ENCODE measurements at places on chromosomes 2 and 18.
A peak's percentile ranks its signal among the peaks of the same experiment; 100 is the strongest.

DNA sequence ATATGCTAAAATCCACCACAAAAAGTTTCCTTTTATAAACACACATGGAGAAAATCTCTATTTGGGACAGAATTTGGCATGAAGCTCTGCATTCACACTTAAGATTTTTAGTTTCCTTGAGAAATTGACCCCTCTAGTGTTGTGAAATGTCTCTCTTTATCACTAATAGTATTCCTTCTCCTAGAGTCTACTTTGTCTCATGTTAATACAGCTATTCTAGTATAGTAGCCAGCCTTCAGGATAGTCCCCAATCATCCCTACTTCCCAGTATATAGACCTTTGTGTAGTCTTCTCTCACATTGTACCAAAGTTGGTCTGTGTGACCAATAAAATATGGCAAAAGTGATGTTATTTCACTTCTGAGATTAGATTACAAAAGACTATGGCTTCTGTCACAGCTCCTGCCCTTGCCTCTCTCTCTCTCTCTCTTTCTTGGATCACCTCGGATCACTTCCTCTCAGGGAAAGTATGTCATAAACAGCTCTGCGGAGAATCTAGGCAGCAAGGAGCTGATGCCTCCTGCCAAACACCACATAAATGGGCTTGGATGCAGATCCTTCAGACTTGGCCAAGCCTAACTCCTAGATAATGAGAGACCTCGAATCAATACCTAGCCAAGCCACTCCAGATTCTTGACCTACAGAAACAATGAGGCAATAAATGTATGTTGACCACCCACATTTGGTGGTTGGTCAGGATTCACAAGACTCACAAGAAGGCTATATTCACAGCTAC, 59.7 kb upstream of the NABP1 start:
- no peak for DNase-seq

DNA sequence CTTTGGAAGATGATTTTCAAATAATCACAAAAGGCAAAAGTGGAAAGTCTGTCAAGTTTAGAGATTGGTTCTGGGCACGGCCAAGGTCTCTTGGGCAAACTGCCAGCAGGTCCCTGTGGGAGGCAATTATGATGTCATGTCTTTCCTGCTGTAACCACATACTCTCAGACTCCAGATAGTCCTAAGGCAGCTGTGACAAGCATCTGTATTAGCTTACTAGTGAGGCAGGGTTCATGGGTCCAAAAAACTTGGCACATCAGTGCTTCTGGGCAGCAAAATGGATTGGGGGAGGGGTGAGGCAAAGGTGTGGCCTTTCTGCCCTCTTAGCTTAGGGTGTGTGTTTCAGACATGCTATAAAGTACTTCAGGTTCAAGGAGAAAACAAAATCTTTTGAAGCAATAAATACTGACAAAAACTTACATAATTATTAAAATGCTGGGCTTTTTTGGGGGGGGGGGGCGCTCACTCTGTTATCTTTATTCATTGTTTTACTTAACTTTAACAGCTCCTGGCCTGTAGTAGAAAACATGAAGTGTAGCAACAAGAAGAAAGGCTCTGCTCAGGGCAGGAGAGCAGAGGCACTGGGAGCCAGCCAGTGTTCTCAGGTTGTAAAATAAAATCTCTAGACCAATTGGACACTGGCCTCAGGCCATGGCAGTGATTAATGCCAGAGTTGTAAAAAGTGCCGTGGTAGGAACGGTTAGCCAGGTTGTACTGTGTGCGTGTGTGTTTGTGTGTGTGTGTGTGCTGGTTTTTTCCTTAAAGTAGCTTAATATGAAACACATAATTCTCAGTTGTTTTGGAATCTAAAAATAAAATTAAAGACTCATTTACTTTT, 14.3 kb upstream of the TANC1 start:
- DNase-seq: peak; percentile 40

- DNase-seq: peak; percentile 87
These were observed 7.4 kb downstream of the IL1R2 start for GRCh38 chr2:101998896-101999789.

DNA sequence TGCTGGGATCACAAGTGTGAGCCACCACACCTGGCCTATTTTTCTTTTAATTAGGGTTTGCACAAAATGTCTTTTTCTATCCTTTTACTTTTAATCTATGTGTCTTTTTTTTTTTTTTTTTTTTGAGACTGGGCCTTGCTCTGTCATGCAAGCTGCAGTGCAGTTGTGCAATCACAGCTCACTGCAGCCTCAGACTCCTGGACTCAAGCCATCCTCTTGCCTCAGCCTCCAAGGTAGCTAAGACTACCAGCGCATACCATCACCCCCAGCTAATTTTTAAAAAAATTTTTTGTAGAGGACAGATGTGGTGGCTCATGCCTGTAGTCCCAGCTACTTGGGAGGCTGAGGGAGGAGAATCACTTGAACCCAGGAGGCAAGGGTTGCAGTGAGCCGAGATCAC, 27.1 kb downstream of the ADCY3 start:
- DNase-seq: no peak

GRCh38 chr2:197934934-197935289, 130.5 kb downstream of the PLCL1 start:
- peak; percentile 33 for DNase-seq

- DNase-seq: no peak
These were observed 102.9 kb downstream of the SLC39A10 start for GRCh38 chr2:195759877-195760276.

DNA sequence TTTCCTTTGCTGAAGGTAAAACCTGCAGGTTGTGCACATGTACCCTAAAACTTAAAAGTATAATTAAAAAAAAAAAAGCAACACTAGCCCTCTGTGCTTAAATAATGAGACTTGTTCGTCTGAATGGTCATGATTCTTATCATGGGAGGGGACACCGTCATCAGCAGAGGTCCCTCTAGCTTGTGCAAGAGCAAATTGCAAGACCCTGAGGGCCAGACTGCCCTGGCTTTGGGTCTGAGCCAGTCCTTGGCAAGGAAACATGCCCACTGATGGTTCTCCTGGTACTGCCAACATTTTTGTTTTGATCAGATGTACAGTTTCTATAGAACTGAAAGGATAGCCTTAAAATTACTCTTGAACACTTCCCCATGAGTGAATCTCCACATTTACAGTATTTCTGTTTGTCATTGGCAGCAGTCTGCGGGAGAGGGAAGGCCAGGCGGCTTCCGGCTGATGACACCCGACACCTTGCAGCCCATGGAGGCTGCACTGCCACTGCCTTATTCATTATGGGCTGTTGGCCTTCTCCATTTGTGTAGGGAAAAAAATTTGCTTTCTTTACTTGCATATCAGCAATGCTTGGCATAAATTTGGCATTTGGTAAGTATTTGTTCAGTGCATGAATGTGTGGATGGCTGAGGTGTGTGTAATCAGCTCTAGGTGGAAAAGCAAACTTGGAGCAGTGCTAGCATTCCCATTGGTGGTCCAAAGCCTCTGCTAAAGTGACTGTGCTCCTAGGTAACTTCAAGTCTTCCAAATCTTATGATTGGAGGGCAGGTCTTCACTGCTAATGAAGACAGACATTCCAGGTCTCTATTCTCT, 161.6 kb upstream of the ALKAL2 start:
- no peak for DNase-seq

- DNase-seq: no peak
These were observed 92.4 kb upstream of the ZFP36L2 start for GRCh38 chr2:43318791-43319190.

GRCh38 chr2:97936199-97936598, 59.5 kb downstream of the TMEM131 start:
- no peak for DNase-seq

DNA sequence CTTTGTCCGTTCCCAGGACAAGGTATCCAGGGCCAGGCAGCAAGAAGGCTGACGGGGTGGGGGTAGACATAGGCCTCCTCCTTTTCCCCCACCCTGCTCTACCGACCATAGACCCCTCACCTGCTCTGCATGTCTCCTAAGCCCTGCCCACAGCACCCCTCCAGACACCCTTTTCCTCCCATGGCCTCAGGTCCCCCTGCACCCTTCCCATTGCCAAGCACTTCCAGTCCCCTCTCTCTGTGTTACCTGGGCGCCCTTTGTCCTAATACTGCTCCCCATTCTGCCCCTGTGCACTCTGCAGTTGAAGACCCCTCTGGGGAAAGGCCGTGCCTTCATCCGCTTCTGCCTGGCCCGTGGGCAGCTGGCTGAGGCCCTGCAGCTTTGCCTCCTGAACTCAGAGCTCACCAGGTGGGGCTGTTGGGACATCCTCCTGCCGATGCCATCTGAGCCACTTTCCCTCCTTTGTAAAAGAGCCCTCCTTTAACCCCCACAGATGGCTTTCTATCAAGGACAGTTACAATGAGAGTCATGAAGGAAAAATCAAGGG, 3.5 kb downstream of the RUFY4 start:
- DNase-seq: no peak

DNA sequence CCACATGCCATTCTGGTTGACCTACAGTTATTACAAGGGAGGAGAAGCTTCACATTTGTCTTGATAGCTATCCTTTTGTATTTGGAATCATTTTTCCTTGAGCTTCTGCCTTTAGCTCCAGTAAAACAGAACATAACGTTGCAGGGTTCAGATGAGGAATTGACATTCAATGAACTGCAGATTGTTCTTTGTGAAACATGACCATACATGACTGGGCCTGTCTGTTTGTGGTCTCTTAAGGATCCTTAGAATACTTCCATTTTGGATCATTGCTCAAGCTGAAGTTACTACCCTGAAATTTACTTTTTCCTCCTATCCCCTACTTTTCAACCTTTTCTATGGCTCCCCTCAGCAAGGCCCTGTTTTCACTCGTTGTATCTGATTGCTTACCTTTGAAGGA, 1281.7 kb upstream of the CELF4 start:
- no peak for DNase-seq

DNA sequence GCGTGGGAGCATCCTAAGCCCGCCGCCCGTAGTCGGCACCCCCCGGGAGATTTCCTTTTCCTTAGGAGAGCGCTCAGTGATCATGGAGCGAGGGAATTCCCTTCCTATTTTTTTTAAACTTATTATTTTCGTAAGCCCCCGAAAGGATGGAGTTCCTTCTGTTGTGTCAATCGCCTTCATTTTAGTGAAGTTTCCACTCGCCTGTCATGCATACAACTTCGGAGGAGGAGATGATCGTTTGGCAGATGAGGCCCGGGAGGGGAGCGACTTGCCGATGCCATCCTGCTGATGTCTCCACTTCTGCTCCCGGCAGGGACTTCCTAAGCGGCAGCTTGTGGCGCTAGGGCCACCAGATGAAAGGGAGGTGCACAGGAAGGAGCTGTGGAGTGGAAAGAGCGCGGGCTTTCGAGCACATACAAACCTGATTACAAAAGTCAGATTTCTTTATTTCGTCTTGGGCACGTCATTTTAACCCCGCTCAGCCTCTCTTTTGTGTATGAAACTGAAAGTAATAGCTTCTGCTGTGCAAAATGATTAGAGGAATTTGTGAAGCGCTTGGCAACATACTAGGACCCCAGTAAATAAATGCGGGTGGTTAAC, at the start of gene ADGRF3:
Gene ADGRF3 (minus strand): TSS at position 336 of the 600 bp plus-strand sequence. CDS start 555 bp downstream, outside the sequence.
- peak; percentile 83 for DNase-seq

DNA sequence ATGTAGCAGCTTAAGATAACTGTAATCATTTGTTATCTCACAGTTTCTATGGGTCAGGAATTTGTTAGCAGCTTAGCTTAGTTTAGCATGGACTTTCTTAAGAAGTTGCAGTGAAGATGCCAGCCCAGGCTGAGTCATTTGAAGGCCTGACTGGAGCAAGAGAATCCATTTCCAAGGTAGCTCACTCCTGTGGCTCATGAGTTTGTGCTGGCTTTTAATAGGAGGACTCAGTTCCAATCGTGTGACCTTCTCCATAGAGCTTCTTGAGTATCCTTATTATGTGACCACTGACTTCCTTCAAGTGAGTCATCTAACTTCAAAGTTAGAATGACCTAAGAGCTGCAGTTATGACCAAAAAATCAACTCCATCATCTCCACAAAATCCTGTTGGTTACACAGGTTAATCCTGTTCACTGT, 1.4 kb downstream of the GPATCH11 start:
- peak; percentile 47 for DNase-seq

- no peak for DNase-seq
These were observed 249.4 kb downstream of the SRBD1 start for GRCh38 chr2:45361666-45362065.

GRCh38 chr2:233928594-233929351, 11.6 kb downstream of the TRPM8 start:
- DNase-seq: peak; percentile 34

- DNase-seq: no peak
These were observed 1.8 kb upstream of the FAP start for GRCh38 chr2:162245061-162245460.

- DNase-seq: no peak
These were observed 43.1 kb downstream of the RMP24 start for GRCh38 chr18:36015629-36016028.

GRCh38 chr2:210792000-210792399, 235.6 kb downstream of the CPS1 start:
- DNase-seq: no peak

DNA sequence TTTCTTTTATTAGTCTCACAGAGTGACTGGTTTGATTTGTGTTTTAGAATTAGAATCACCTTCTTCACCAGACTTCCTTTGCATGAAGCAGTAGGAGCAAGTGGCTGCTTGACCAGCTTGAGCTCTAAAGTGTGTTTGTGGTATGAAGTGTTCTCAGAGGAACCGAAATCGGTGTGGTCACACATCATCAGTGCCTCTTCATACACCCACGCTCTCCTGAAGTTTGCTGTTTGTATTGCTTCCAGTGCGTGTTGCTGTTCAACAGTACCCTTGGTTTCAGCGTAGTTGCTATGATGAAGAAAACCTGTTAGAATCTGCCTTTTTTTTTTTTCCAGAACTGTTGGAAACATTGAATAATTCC, 77.9 kb downstream of the LIMS1 start:
- DNase-seq: peak; percentile 88

- DNase-seq: no peak
These were observed 364.7 kb downstream of the GPD2 start for GRCh38 chr2:156800781-156801361.

DNA sequence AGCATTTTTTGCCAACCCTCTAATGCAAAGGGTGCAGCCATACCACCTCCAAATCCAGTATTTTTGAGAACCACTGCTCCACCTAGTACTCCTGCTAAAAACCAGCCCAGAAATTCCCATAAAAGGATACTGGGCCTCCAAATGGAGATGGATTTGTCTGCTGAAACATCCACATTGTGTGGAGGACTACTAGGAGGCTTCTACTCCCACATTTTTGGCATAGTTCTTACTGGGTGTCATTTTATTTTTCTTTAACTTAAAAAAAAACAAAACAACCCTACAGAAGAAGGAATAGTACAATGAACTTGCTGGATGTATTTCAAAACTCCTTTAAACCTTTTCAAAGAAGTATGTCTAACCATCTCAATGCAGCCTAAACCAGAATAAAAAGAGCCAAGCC, 219.2 kb downstream of the SRBD1 start:
- DNase-seq: no peak

DNA sequence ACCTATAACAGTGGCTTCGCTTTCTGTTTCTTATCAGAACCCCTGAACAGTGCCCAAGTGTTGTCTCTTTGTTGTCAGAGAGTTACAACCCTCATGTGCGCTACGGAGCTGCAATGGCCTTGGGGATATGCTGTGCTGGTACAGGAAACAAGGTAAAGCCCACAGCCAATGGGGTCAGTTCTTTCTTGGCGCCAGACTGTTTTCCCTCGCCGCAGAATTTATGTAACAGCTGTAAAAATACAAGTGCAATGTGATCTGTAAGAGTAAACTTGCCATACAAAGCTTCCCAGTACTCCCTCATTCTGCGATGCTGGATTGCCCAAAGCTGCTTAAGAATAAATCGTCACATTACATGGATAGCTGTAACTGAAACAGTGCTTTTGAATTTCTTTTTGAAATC, 13.9 kb upstream of the HTR2B start:
- DNase-seq: no peak

Data from activated CD4-positive, alpha-beta T cell treated with anti-CD3 and anti-CD28 coated beads, Interleukin-10, Interleukin-2, amounts not matched to agents 100 ng/mL and 50 ng/mL, durations not matched to agents 16 hours and 8 hours (primary cell).